Amniotic epithelial cell (primary cell): ENCODE measurements at places on chromosomes 12 and 14.

GRCh38 chr14:21347201-21347600 is 36.6 kb downstream of the SUPT16H start:
- DNase-seq, result no peak

DNA sequence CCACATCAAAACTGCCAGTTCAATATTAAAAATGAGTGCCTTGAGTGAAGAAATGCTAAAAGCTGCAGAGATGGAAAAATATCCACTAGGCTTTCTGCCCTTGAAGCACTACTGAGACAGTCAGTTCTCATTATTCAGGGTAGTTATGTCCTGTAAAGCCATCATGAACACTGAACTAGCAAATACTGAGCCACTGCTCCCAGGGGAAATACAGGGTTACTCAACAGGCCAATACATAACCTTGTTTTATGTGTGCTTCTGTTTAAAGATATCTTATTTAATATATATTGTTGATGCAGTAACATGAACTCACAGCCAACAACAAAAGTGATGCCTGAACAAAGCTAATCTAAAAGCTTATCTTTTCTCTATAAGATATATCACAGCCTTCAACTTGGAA is 3.3 kb downstream of the RAD52 start:
- peak; percentile 43 for DNase-seq

DNA sequence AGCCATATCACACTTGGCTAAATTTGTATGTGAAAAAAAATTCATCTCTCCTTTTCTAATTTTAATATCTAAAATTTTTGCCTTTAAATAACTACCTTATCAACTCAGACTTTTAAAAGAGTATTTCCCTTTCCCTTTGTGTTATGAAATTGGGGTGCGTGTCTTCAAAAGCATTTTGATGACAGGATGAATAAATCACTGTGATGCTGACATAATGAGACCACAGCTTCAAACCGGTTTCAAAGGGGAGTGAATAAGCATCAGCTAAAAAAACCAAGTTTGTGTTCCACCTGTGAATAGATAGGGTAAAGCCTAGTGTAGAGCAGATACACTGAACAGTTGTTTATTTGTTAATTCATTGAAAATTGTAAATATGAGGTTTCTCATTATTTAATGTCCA is 85.0 kb downstream of the LGR5 start:
- DNase-seq, result no peak

DNA sequence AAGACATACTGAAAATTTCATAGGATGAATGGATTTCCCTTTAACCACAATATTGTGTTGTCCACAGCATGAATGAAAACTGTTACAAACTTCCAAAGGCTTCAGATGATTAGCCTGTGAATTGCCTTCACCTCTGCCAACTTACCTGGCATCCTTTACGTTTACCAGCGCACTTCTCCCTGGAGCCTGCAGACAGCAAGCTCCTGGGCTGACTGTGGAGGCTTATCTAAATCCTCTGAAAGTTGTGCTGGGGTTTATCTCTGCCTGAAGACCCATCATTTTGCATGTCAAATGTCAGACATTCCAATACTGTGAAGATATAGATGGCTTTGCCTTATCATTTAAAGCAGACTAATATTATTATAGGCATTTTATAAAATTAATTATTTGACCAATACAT is 403.0 kb downstream of the SYT1 start:
- no peak for DNase-seq

- DNase-seq, result no peak
Observed at GRCh38 chr12:52023182-52023975, 16.6 kb downstream of the TAMALIN start.

- DNase-seq, result peak; percentile 39
Observed at GRCh38 chr14:23005451-23006187, 4.3 kb downstream of the C14orf93 start.

DNA sequence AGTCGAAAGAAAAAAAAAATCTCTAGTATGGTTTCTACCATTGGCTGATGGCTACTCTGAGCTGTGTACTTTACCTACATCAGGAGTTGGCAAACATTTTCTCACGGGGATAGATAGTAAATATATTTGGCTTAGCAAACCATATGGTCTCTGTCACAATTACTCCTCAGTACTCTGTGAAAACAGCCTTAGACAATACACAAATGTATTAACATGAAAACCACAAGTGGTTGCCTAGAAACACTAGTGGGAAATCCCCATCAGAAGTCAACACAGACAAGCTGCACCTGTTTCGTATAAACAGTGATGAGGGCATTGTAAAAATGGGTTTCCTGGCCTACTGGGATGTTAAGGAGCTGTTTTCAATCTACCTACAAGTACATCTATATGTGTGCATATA is 84.6 kb upstream of the NAV3 start:
- peak; percentile 52 for DNase-seq

DNA sequence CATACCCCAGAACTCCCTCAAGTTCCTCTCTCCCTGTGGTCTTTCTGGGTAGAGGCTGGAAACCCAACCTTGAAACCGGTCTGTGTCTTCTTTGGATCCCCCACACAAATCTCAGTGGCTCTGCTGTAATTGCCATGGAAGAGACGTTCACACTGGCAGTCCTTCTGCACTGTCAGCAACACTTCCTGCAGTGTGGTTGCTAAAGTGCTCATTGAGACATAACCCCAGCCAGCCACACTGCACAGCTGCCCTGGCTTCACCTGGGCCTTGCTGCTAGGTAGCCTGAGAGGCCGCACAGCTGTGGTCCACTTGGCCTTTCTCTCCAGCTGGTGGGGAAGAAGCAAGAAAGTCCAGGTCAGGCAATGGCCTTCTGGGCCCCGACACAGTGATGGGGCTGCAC is 2.4 kb downstream of the GZMH start:
- DNase-seq, result no peak

DNA sequence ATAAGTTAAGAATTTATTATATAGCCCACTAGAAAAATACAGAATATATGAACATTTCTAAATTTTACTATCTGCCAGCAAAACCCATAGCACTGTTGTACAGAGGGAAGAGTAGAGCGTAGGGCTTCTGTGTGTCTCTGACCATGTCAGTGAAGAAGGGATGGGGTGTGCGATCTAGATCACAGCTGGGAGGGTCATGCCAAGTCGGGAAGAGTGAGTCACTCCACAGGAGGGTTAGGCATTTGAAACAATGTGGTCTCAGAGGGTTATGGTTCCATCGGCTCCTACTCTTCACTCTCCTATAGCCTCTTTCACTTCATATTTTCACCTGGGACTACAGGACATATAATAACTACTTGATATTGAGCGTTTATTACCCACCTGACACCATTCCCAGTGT is 185.1 kb upstream of the DDHD1 start:
- DNase-seq, result peak; percentile 76

DNA sequence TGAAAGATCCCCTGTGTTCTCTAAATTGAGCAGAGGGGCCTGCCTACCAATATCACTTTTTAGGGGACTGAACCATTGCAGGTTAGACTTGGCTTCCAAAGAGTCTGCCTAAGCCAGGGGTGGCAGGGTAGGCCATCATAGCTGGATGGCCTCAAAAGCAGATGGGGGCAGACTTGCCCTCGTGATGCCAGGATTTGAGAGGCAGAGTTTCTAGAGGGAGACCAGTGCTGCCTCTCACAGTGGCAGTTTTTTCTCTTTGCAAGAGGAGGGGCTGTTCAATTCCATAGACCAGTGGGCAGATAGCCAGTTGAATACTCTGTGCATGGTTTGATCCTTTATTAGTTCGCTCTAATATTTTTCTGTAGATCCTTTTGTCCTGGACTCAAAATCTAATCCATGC is 23.8 kb upstream of the SMCO2 start:
- DNase-seq, result no peak
